ENCODE measurements at places on chromosomes 12 and 14.

DNA sequence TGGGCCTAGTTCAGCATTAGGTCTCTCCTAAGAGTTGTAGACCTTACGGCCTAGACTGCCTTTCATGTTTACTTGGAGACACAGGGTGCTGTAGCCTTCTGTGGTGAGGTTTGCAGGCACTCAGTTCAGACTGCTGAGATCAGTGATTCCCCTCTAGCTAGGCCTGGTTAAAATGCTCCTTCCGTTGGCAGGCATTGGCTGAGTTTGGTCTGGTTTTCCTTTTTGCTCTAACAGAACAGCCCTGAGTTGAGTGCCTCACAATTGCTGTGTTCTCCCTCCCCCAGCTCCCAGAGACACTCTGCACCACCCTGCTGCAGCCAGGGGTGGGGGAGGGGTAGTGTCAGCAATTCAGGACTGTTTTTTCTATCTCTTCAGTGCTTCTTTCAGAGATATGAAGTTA lies 178.9 kb upstream of the DYRK2 start:
- DNase-seq, result no peak

GRCh38 chr14:48417715-48418500 lies 742.5 kb upstream of the MDGA2 start:
- DNase-seq, result no peak

DNA sequence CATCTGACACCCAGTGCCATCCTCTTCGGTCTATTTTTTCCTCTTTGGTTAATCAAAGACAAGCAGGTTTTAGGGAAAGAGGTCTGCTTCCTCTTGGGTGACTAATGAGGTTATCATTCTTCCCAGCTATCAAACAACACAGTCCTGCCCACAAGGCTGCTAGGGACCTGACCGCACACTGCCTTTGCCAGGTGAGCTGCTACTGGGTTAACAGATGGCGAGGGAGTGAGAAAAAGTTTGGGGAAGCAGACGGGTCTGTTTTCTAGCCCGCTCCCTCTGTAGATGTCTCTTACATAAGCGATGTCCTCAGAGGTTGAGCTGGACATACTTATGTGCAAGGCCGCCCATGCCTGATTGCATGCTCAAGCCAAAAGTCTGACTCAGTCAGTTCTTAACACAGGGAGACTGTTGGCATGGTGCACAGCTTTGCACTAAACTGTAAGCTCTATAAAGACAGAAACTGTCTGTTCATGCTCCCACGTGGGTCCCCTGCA lies 94.1 kb downstream of the SLC15A4 start:
- DNase-seq, result no peak

GRCh38 chr12:43011383-43011926 lies 421.9 kb upstream of the PRICKLE1 start:
- no peak for DNase-seq

DNA sequence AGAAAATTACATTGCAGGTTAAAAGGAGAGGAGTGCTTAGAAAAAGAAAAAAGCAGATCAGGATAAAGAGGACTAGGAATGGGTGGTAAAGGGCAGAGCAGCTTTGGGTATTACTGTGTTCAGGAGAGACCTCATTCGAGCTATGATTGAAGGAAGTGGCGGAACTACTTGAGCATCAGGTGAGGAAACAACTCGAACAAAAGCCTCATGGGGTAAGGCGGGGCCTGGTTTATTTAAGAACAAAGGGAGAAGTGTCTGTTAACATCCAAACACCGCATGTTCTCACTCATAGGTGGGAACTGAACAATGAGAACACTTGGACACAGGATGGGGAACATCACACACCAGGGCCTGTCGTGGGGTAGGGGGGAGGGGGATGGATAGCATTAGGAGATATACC lies 444.6 kb upstream of the CCDC196 start:
- DNase-seq, result no peak

GRCh38 chr12:118050972-118051910 lies 9.7 kb downstream of the WSB2 start:
- no peak for DNase-seq

- no peak for DNase-seq
These were observed 396.0 kb upstream of the PRICKLE1 start for GRCh38 chr12:42985506-42985905.

GRCh38 chr12:112824701-112825100 lies 33.2 kb downstream of the RPH3A start:
- no peak for DNase-seq

DNA sequence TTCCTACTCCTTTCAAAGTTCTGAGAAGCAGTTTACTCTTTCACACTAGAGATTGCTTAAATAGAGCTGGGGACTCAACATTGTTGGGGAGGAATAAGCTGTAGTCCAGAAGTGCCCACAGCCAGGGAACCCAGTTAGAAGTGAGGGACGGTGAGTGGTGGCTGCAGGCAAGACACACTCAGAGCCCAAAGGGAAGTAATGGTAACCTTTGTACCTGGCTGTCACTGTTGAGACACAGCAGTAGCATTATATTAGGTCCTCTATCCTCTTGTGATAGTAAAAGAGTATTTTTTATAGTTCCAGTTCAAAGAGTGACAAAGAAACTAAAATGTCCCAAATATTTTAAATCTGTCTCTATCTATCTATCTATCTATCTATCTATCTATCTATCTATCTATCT lies 263.3 kb downstream of the TTC6 start:
- no peak for DNase-seq

DNA sequence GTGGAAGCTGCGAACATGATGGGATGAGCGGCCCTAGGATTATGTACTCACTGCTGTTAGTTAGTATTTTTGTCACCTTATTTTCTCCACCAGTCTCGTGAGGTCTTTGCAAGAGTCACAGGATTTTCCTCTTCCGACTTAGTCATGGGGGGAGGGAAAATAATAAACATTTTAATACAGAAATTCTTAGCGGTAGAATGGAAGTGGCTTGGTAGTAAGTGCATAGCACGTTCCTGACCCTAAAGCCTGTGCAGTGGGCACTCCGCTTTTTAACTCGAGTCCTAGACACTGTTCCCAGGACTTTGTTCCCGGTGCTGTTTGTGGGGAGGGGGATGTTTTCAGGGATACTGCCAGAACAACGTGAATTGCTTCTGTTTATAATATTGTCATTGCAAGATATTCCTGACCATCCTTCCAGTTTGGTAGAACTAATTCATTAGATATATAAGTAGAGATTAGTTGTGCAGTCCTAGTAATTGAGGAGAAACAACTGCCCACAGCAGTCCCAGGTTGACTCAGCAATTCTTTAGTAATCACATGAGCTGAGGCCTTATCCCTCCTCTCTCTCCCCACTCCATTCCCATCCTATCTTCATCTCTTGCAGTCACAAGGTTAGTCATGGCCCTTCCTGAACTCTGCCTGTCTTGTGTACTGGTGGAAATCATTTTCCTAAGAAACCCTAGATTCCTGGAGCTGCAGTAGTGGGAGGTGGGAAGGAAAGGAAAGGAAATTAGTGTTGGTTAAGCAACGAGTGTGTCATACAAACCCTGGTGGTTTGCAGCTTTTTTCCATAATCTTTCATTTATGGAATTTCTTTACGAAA lies 799 bp downstream of the SLC38A6 start:
- peak; percentile 91 for DNase-seq

- no peak for DNase-seq
These were observed 1.9 kb upstream of the DHRS4 start for GRCh38 chr14:23951590-23952201.

DNA sequence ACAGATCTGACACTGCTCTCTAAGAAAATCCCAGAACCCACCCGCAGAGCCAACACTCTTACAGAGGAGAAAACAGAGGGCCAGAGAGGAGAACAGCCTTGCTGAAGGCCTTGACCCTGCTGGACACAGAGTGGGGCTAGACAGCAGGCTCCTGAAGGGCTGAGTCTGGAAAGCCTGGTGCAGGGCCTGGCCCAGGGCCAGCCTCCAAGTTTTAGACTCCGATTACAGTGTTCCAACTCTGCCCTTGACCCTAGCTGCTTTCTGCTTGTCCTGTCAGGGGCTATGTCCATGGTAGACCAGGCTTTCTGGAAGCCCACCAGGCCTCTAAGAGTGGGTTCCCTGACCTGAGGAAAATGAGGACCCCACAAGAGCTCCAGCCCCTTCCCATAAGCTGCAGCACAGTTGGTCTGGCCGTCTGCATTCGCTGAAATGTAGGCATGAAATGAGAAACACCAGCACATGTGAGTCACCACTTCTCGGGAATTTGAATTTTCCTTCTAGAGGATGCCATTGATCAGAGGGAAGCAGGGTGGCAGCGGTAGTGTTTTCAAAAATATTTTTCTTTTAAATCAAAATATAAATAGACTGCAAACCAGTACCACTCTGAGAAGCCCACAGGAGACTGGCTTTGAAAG lies 154.4 kb downstream of the CALM1 start:
- DNase-seq, result no peak

- no peak for DNase-seq
These were observed 36.3 kb upstream of the FAM222A start for GRCh38 chr12:109677279-109677691.

- no peak for DNase-seq
These were observed 5.0 kb downstream of the CRIP2 start for GRCh38 chr14:105479431-105480158.

DNA sequence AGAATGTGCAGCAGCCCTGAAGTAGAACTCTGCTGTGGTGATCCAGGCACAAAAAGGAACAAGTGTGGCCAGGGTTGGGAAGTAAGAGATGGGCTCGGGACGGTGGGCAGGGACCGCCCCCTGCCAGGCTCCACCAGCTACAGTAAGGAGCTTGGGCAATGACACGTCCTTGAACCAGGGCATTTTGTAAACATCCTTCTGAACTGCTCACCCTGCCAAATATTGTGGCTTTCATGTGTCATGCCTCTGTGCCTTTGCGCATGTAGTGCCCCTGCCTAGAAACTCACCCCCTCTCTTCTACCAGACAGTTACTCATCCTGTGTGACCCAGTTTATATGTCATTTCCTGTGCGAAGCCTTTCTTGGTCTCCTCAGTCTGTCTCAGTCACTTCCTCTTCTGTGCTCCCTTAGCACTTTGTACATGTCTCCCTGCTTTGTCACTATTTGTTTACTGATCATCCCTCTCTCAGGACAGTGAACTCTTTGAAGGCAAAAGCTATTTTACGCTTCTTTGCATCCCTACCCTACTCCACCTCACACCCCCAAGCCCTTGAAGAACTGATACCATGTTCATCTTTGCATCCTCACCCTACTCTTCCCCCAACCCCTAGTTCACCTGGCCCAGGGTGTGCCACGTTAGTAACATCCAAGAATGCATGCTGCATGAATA lies 108.9 kb upstream of the PLEKHG7 start:
- DNase-seq, result peak; percentile 19

GRCh38 chr12:108831309-108831991 lies 25.9 kb downstream of the SSH1 start:
- no peak for DNase-seq

GRCh38 chr12:53061404-53062010 lies 11.6 kb downstream of the TNS2 start:
- DNase-seq, result peak; percentile 40

GRCh38 chr12:72509891-72510290 lies 237.7 kb downstream of the TRHDE start:
- no peak for DNase-seq

DNA sequence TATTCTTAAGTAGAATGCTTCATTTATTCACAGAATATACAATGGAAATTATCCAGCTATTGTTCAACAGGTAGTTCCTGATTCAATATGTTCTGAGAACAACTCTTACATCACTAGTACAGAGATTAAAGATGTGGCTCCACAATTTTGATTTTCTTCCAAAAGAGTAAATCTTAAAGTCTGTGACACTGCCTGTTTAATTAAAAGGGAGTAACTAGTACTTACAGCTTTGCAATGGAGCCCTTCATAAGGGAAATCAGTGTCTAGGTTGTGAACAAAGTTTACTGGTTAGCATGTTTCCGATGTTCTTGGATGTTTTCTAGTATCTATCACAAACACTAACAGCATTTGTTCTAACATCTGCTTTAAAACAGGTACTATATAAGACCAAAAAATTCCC lies 30.8 kb downstream of the MIA2 start:
- DNase-seq, result no peak

GRCh38 chr14:37153005-37153404 lies 19.4 kb downstream of the SLC25A21 start:
- no peak for DNase-seq

DNA sequence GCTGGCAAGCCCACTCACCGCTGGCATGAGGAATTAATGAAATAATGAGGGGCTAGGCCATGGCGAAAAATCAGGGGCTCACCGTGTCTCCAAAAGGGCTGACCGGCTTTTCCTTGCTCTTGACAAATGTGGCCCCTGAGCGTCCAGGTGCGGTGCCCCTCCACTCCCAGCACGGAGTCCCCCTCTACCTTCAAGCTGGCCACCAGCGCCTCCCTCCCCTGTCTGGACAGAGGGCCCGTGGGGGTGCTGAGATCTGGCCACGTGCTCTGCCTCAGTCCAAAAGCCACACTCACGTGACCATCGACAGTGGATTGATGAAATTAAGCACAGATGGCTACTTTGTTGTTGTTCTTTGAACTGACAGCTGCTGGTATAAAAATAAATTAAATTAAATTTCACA lies 78.8 kb upstream of the BCL11B start:
- DNase-seq, result no peak

DNA sequence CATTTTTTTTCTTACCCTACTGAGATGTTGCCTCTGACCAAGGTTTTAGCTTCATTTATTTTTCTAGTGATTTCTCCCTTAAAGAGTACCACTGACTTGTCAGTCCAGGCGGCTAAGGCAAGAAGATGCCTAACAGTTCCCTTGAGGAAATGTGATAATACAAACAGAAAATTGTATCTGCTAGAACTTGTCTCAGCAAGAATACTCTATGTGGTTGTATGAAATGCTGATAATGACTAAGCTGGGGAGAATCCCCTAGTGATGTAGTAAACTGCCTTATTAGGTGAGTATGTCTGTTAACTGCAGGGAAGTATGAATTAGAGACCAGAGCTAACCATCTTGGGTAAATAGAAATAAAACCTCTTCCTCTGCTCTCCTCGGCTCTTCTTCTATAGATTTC lies 6.7 kb downstream of the C12orf54 start:
- DNase-seq, result peak; percentile 42

DNA sequence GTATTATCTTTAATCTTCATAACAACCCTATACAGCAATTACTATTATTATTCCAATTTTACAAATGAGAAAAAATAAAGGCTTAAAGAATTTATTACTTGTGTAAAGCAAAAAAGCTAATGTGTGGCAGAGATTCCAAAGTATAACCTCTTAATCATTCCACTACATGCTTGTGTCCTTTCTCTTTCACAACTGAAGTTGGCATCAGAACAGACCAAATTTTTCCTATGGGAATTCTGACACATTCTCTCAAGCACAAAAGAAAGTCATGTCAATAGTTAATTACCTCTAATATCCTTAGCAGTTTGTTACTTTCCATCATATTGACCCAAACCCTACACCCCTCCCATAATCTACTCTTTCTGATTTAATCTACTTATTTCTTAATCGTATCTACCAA lies 86.7 kb downstream of the BCL2L14 start:
- DNase-seq, result no peak

DNA sequence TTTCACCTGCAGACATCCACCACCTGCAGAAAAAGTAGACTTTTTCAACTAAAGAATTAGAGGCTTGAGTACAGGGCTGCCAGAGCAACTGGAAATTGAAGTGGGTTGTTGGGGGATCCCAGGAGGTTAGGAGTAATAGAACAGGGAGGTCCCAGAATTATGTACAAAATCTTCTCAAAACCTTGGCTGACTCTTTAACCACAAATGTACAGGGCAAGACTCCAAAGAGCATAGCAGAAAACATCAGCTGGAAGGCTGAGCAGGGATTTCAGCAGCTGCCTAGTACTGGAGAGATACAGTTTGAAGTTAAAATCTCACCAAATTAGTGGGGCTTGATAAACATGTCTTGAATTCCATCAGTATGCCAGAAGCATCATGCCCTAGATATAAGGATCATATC lies 191.6 kb downstream of the CRADD start:
- peak; percentile 28 for DNase-seq

- DNase-seq, result no peak
These were observed 101.3 kb downstream of the HMGA2 start for GRCh38 chr12:65925626-65926025.

Measured in NCI-H226 (cell line).